ENCODE measurements at places on chromosomes 16 and 17. TPM values are rescaled to one million over a fixed set of nuclear protein-coding genes. Genes with fewer than 3 reads are reported as not detected.
A peak's percentile ranks its signal among the peaks of the same experiment; 100 is the strongest.

DNA sequence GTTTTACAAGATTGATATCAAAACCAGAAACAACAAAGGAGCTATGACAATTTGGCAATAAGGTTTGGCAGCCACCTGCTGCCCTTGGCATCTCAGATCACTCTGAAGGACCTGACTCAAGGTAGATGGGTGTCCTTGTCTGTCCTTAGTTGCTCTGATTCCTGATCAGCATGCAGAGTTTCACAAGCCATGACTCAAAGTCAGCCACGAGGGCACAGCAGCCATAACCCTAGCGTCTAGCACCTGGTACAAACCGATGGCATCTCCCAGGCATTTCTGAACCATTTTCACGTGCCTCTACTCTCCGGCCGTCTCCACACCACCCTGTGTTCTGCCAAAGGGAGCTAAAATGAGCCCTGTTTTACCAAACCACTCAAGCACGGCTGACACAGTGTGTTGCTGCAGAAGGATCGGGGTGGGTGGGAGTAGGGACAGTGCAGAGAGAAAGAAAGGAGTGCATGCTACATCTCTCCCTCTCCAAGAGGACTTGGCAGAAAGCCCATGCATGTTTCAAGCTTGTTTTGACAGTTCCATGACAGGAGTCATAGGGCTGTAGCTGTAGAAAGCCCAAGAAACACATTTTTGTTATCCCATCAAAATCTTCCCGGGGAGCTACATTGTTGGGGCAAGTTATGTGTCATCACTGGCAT lies 297.3 kb downstream of the ABCC12 start:
- H3K27me3 ChIP-seq: peaks cover 16% of the 10 kb centered on the region
- no peak overlapping the region for H3K4me3 ChIP-seq
- no peaks in the 10 kb centered on the region for H3K4me1 ChIP-seq

GRCh38 chr17:80644536-80644935 lies 99.9 kb downstream of the RPTOR start:
- no peak overlapping the region for H3K27ac ChIP-seq
- DNase-seq: no peak
- H3K36me3 ChIP-seq: peaks cover 19% of the 10 kb centered on the region
- H3K4me3 ChIP-seq: no peak overlapping the region
- peaks cover 12% of the 10 kb centered on the region for H3K4me1 ChIP-seq

GRCh38 chr16:23407436-23408127 lies 45.4 kb downstream of the COG7 start:
- peaks cover 87% of the 10 kb centered on the region for H3K36me3 ChIP-seq
- H3K27ac ChIP-seq: no peak overlapping the region
- H3K4me1 ChIP-seq: no peaks in the 10 kb centered on the region
- H3K4me3 ChIP-seq: no peak overlapping the region

DNA sequence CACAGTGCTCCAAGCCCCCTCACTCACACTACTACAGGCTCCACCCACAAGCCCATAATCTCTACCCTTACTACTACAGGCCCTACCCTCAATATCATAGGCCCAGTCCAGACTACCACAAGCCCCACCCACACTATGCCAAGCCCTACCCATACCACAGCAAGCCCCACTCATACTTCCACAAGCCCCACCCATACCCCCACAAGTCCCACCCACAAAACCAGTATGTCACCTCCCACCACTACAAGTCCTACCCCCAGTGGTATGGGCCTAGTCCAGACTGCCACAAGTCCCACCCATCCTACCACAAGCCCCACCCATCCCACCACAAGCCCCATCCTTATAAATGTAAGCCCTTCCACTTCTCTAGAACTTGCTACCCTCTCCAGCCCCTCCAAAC lies 13.8 kb downstream of the RIPOR1 start:
- H3K27me3 ChIP-seq: no peaks in the 10 kb centered on the region
- H3K36me3 ChIP-seq: peaks cover 77% of the 10 kb centered on the region
- H3K27ac ChIP-seq: peak overlapping the region; percentile 68
- H3K4me1 ChIP-seq: peaks cover 76% of the 10 kb centered on the region

DNA sequence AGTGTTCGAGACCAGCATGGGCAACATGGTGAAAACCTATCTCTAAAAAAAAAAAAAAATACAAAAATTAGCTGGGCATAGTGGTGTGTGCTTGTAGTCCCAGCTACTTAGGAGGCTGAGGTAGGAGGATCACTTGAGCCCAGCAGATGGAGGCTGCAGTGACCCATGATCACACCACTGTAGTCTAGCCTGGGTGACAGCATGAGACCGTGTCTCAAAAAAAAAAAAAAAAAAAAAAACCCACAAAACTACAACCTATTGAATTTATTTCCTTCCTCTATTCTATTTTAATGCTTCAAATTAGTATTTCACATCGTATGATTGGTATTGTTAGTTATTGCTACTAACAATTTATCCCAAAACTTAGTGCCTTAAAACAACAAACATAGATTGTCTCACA lies 9.4 kb upstream of the NUFIP2 start:
- H3K4me1 ChIP-seq: peaks cover 9% of the 10 kb centered on the region
- DNase-seq: no peak

GRCh38 chr16:59067205-59067604 lies 333.1 kb upstream of the GOT2 start:
- H3K27ac ChIP-seq: no peak overlapping the region
- no peaks in the 10 kb centered on the region for H3K36me3 ChIP-seq
- no peak for DNase-seq
- peaks cover 4% of the 10 kb centered on the region for H3K4me1 ChIP-seq

GRCh38 chr16:29320274-29320999 lies 86.1 kb downstream of the NPIPB11 start:
- H3K27ac ChIP-seq: no peak overlapping the region
- H3K27me3 ChIP-seq: no peaks in the 10 kb centered on the region
- H3K4me3 ChIP-seq: no peak overlapping the region
- peaks cover 23% of the 10 kb centered on the region for H3K4me1 ChIP-seq
- no peaks in the 10 kb centered on the region for H3K36me3 ChIP-seq

DNA sequence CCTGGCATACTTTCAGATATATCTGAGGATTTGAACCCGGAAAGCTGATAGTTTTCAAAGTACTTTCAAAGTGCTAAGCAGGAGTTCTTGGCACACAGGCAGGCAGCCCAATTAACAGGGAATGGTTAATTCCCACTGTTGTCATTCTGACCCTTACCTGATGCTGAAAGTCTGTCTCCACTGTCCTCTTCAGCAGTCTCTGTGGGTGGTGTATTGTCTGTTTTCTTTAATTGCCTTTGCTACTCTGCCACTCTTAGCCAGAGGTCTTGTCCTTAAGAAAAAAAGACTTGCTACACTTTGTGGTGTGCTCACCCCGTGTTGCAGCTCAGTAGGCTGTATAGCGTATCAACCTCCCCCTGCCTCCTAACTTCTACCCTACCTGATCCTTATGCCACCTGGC lies 63.2 kb upstream of the SLC12A3 start:
- H3K4me1 ChIP-seq: no peaks in the 10 kb centered on the region
- H3K27me3 ChIP-seq: no peaks in the 10 kb centered on the region
- H3K4me3 ChIP-seq: no peak overlapping the region
- H3K36me3 ChIP-seq: peaks cover 33% of the 10 kb centered on the region
- no peak overlapping the region for H3K27ac ChIP-seq
- no peak for DNase-seq

GRCh38 chr16:19753815-19754643 lies 36.0 kb downstream of the IQCK start:
- peaks cover 4% of the 10 kb centered on the region for H3K27me3 ChIP-seq
- DNase-seq: no peak
- H3K4me1 ChIP-seq: no peaks in the 10 kb centered on the region
- no peaks in the 10 kb centered on the region for H3K36me3 ChIP-seq
- no peak overlapping the region for H3K4me3 ChIP-seq

DNA sequence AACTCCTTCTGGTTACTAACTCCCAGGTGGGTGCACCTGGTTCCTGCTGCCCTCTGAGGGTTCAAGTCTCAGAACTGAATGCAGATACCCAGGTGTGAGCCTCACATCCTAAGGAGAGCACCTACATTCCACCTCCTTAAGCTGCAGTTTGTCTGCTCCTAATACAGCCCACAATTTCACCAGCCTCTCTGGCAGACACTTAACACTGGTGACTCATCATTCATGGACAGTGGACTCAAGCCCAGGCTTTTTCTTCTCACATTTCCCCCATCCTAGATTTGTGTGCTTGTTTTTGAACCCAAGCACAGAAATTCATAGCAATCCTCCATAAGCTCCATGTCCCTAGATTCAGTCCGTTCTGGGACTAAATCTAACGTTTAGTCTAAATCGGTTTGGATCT lies 7.0 kb upstream of the MAF start:
- H3K36me3 ChIP-seq: no peaks in the 10 kb centered on the region
- no peak for DNase-seq
- peaks cover 56% of the 10 kb centered on the region for H3K27me3 ChIP-seq
- no peak overlapping the region for H3K27ac ChIP-seq

DNA sequence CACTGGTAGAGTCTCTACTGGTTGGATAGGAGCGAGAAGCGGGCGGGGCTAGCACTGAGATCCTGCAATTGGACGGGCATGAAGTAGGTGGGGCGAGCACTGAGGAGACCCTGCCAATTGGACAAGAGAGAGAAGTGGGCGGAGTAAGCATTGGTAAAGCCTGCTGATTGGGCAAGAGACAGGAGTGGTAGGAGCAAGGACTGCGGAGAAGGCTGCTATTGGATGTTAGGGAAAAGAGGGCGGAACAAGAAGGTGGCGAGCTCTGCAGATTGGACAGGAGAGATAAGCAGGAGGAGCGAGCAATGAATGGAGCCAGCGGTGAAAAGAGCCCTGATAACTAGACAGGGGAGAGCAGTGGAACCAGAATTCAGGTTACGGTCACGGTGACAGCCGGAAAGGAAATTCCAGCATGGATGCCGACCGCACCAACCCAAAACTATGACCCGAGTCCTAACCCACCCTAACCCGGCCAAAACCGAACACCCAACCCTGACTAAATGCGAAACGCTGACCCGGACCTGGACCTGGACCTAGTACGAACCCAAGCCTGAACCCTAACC lies 4.8 kb downstream of the SCGB1C2 start:
- H3K27me3 ChIP-seq: peaks cover 3% of the 10 kb centered on the region
- no peak for DNase-seq
- no peak overlapping the region for H3K27ac ChIP-seq
- no peak overlapping the region for H3K4me3 ChIP-seq
- no peaks in the 10 kb centered on the region for H3K36me3 ChIP-seq
- H3K4me1 ChIP-seq: peaks cover 4% of the 10 kb centered on the region

GRCh38 chr17:13346592-13346991 lies 255.1 kb downstream of the HS3ST3A1 start:
- DNase-seq: no peak
- no peaks in the 10 kb centered on the region for H3K4me1 ChIP-seq
- H3K27ac ChIP-seq: no peak overlapping the region

GRCh38 chr16:12193692-12194091 lies 217.2 kb downstream of the SNX29 start:
- H3K4me1 ChIP-seq: peaks cover 6% of the 10 kb centered on the region
- H3K27ac ChIP-seq: no peak overlapping the region
- DNase-seq: no peak
- H3K36me3 ChIP-seq: peaks cover 42% of the 10 kb centered on the region
- no peaks in the 10 kb centered on the region for H3K27me3 ChIP-seq
- H3K4me3 ChIP-seq: no peak overlapping the region

WIPI1 gene
- 11.2 TPM for total RNA-seq

TBC1D26 gene
- not detected for total RNA-seq

PPY gene
- total RNA-seq: not detected

All from activated B cell treated with CpG ODN at 0.5 μM for 24 hours (primary cell).